ENCODE measurements at places on chromosomes 13 and 19. TPM values are rescaled to one million over a fixed set of nuclear protein-coding genes. Genes with fewer than 3 reads are reported as not detected.

Gene LILRB3
- 40.5 TPM for total RNA-seq

Gene IFI30
- total RNA-seq, result 47.8 TPM

Gene LILRB4
- 8.1 TPM for total RNA-seq

Gene ADPRHL1
- 3.5 TPM for total RNA-seq

Gene NOTCH3
- total RNA-seq, result 17.7 TPM

Gene MAP1S
- total RNA-seq, result 15.0 TPM
